ENCODE measurements at places on chromosomes 4 and X. TPM values are rescaled to one million over a fixed set of nuclear protein-coding genes. Genes with fewer than 3 reads are reported as not detected.

- DNase-seq: no peak
These were observed 94.4 kb upstream of the AMOT start for GRCh38 chrX:112935029-112935428.

GRCh38 chrX:18422325-18422724 is 3.1 kb upstream of the CDKL5 start:
- DNase-seq: peak; percentile 47

- no peak for DNase-seq
These were observed 33.5 kb upstream of the PRRG1 start for GRCh38 chrX:37315511-37316248.

DNA sequence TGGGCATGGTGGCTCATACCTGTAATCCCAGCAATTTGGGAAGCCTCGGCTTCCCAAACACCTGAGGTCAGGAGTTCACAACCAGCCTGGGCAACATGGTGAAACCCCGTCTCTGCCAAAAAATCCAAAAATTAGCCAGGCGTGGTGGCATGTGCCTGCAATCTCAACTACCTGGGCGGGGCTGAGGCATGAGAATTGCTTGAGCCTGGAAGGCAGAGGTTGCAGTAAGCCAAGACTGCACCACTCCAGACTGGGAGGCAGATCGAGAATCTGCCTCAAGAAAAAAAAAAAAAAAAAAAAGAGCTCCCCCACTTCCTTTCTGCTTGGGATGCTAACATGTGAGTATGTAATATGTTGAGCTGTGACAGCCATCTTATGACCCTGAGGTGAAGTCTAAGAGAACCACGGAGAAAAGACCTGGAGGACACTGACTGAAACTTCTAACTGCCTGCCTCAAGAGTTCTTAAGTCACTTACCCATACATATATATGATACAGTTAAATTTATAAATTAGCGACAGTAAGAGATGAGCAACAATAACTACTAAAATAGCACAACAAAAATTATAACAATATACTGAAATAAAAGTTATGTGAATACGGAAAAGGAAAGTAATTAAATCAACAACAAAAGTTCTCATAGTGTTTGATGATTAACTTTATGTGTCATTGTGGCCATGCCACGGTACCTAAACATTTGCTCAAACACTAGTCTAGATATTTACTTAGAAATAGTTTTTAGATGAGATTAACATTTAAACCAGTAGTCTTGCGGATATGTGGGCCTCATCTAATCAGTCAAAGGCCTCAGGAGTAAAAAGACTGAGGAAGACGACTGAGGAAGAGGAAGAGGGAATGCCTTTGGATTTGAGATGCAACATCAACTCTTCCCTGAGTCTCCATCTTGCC is 178.3 kb downstream of the OPHN1 start:
- DNase-seq: peak; percentile 61

GRCh38 chr4:26151615-26152014 is 169.2 kb upstream of the RBPJ start:
- DNase-seq: no peak

DNA sequence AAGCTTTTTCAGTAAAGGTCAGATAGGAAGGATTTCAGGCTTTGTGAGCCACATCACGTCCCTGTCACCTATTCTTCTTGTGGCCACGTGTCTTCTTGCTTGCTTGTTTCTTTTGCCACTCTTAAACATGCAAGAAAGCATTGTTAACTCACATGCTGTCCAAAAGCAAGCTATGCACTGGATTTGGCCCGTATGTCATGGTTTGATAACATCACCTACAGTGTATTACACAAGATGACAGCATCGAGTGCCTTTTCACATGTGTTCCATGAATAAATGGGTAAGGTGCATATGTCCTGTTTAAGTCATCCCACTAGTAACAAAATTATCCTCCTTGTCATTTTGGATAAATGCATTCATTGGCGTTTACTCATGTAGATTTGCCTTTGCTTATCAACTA is 468.0 kb upstream of the FAT1 start:
- no peak for DNase-seq

Gene DCAF4L1
- total RNA-seq: not detected

- DNase-seq: no peak
These were observed 7.2 kb downstream of the NFXL1 start for GRCh38 chr4:47907089-47907646.

DNA sequence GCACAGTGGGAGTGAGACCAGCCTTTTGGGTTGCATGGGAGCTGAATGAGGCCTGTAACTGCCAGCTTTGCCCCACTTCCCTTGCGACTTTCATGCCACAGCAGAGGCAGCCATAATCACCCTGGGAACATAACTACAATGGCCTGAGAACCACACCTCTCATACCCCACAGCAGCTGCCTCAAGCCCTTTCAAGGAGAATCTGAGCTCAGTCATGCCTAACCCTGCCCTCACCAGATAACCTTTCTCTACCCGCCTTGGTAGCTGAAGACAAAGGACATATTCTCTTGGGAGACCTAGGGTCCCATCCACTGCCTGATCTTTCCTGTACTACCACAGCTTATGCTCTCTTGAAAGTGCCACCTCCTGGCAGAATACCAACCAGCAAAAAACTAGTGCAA is 599.9 kb upstream of the IGFBP7 start:
- no peak for DNase-seq

Gene AFF1
- 20.0 TPM for total RNA-seq

DNA sequence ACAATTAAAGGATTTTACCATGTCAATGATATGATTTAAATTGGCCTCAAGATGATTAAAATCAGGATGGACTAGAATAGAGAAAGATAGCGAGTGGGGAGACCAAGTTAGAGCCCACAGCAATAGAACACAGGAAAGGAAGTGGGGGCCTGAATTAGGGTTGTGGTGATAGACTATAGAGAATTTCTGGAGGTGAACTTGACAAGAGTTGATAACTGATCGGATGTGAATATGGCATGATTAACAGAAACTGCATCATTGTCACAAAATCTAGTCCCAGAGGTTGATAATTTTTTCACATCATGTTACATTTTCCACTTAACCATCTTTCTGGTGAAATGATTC is 26.3 kb upstream of the TRPC3 start:
- DNase-seq: no peak

DNA sequence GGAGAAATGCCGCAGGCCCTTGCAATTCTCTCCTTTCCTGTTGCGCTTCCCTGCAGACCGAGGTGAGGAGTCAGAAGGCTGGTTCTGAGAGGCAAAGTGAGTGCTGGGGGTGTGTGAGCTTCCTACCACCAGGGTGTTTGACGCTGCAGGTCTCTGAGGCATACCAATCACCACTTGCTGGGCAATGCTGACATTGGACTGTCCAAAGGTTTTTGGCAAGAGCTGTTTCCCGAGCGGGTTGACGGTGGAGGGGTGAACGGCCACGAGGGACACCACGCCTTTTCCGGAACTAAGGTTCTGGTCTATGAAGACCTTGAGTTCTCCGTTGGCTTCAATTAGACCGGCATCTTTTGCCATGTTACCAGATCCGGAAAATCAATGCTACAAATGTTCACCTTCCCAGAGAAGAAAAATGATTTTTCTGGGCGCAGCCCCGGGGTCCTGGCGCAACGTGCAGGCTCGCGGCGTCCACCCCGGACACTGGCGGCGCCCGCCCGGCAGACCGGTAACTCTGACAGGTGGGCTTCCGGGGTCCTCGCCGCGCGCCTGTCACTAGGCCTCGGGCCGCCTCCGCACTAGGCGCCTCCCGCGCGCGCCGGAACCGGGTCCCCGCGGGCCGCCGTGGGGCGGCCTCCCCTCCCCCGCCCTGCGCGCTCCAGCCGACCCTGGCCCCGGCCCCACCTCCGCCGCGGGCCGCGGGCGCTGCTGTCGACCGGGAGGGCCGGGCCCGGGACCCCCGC is 44.9 kb upstream of the FAM47C start:
- no peak for DNase-seq

GRCh38 chr4:17468619-17469221 is 43.2 kb downstream of the QDPR start:
- DNase-seq: peak; percentile 17

GRCh38 chr4:169915545-169915944 is 110.7 kb downstream of the MFAP3L start:
- peak; percentile 83 for DNase-seq

- DNase-seq: no peak
These were observed 213.3 kb downstream of the GLUD2 start for GRCh38 chrX:121260596-121261240.

Gene NUDT10
- 0.20 TPM for total RNA-seq

Gene ATP1B4
- not detected for total RNA-seq

Gene GPR173
- 3.3 TPM for total RNA-seq

Gene CENPVL2
- total RNA-seq: not detected

Gene SLC4A4
- 12.0 TPM for total RNA-seq

DNA sequence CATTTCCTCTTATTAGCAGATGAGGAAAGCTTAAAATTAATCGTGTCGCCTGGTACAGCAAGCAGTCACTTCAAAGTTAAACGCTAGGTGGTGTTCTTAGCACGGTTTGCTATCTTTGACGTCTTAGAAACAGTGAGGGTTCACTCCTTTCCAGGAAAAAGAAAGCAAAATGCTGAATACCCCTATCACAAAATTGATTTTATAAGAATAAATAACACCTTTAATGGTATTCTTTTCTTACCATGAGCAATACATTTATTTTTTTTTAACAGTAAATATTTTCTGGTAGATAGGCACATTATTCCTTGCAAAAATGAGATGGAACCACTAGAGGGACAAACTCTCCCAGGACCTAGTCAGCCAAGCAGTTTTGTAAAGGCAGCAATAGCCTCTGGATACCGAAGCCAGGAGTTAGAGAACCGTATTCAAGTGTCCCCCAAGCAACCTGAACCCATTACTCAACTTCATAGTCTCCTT is 153.9 kb downstream of the KDR start:
- DNase-seq: peak; percentile 53

- DNase-seq: peak; percentile 61
These were observed 115.2 kb upstream of the LNX1 start for GRCh38 chr4:53706422-53707032.

DNA sequence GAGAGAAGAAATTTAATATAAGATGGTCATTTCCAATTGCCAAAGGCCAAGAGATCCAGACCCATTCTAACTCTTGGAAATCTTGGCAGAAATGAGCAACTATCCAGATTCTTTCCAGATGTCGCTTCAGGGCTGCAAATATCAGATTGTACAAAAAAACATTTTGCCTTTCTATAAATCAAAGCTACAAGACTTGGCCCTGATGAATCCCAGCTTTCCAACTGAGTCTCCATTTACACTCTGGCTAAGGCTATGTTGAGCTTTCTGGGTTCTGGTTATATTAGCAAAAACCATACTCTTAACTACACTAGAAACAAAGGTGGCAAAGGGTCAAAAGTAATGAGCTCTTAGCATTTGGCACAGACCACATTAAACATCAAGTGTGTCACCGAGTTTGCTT is 345.8 kb downstream of the OPHN1 start:
- DNase-seq: no peak

Gene CT45A2
- not detected for total RNA-seq

Gene ARHGAP36
- total RNA-seq: 0.15 TPM

DNA sequence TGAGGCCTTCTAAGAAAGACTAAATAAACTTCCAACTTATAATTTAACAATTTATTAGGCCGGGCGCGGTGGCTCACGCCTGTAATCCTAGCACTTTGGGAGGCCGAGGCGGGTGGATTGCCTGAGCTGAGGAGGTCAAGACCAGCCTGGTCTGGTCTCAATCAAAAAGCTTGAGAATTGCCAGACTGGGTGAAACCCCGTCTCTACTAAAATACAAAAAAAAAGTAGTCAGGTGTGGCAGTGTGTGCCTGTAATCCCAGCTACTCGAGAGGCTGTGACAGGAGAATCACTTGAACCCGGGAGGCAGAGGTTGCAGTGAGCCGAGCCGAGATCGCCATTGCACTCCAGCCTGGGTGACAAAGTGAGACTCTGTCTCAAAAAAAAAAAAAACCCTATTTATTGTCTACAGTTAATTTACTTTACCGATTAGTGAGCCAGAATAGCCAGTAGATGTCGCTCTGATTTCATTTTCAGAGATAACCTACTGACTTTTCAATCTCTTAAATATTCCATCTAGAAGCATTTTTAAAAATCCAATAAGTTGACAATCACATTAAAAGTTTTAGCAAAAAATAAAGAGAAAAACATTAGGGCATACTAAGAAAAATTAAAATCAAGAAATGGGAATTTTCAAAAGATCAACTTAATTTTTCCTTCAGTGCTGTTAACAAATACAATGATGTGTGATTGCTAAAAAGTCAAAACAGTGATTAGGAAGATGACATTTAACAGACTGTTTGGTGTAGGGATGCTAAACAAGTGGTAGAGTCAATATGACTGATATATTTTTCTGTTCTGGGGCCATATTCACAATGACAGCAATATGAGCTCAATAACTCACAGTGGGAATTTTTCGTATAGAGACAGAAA is 4.3 kb upstream of the SHROOM3 start:
- peak; percentile 68 for DNase-seq

Gene SLC25A43
- total RNA-seq: 24.3 TPM

GRCh38 chr4:76630741-76631140 is 195.7 kb downstream of the SHROOM3 start:
- peak; percentile 57 for DNase-seq

DNA sequence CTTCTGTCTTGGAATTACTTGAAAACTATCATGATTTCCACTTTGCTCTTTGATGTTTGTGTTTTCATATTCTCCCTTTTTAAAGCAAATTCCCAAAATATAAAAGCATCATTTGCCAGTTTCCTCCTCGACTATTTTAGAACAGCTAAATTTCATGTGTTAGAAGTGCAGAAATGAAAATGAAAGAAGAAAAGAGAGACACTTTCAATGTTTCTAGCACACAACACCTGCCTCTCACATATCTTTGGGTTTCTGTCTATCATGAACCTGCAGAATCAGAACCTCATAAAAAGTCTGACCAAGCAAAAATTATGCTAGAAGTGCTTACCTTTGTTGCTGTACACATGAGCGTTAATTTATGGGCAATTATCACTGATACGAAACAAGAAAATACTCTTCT is 1.9 kb upstream of the NEUROG2 start:
- DNase-seq: no peak

GRCh38 chr4:140098455-140099160 is 55.4 kb downstream of the MAML3 start:
- DNase-seq: peak; percentile 73

Gene FRG2
- not detected for total RNA-seq

Gene RASL11B
- total RNA-seq: 21.2 TPM

- no peak for DNase-seq
These were observed 1293.4 kb downstream of the ARAP2 start for GRCh38 chr4:34950926-34951325.

DNA sequence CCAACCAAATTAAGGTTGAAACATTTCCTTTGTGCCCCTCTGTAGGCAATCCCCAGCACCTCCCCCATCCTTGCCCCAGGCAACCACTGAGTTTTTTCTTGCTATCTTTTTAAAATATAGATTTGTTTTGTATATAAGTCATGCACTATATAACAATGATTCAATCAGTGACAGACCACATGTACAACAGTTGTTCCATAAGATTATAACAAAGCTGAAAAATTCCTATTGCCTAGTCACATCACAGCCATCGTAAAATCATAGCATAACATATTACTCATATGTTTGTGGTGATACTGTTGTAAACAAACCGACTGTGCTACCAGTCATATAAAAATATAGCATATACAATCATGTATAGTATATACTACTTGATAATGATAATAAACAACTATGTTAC is 211.9 kb upstream of the NRK start:
- no peak for DNase-seq

Gene ZNF630
- 1.7 TPM for total RNA-seq

Gene MAGEA12
- not detected for total RNA-seq

Measured in renal cortical epithelial cell (primary cell).